Activated T-cell treated with anti-CD3 and anti-CD28 coated beads, Interleukin-2, amount 50 U/mL, for 72 hours (primary cell): ENCODE measurements at places on chromosomes 4 and X. TPM values are rescaled to one million over a fixed set of nuclear protein-coding genes. Genes with fewer than 3 reads are reported as not detected.

DNA sequence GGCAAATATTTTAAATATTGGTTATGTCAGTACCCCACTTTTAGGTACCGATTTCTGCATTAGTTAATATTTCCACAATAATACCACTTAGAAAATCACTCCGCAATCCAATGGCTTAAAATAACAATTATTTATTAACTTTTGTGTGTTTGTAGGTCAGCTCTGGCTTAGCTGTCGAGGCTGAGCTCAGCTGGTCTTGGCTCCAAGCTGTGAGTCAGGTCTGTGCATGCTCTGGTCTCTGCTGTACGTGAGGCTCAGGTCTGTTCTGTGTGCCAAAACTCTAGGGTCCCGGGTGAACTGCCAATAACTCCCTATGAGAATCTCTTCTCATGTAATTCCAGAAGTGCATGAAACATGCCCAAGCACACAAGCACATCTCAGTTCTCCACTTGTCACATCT, 245.8 kb upstream of the GK2 start:
- peaks cover 7% of the 10 kb centered on the region for H3K4me1 ChIP-seq
- no peak for DNase-seq
- peaks cover 3% of the 10 kb centered on the region for H3K36me3 ChIP-seq
- H3K4me3 ChIP-seq: no peak overlapping the region
- peaks cover 12% of the 10 kb centered on the region for H3K27me3 ChIP-seq

The RTL9 gene
- total RNA-seq: 0.14 TPM

The CLRN2 gene
- not detected for total RNA-seq

The GRXCR1 gene
- total RNA-seq: 0.24 TPM

GRCh38 chr4:184911310-184911709, 85.5 kb upstream of the ACSL1 start:
- H3K27me3 ChIP-seq: no peaks in the 10 kb centered on the region
- peak; percentile 12 for DNase-seq
- no peaks in the 10 kb centered on the region for H3K4me1 ChIP-seq
- peak overlapping the region; percentile 10 for H3K4me3 ChIP-seq

- DNase-seq: no peak
- H3K27ac ChIP-seq: no peak overlapping the region
- H3K4me3 ChIP-seq: no peak overlapping the region
- peaks cover 23% of the 10 kb centered on the region for H3K27me3 ChIP-seq
- no peaks in the 10 kb centered on the region for H3K36me3 ChIP-seq
Observed at GRCh38 chr4:81951891-81952455, 421.8 kb downstream of the HNRNPD start.

The NAA11 gene
- not detected for total RNA-seq

The BTC gene
- not detected for total RNA-seq

The GPR50 gene
- total RNA-seq: not detected

- H3K4me1 ChIP-seq: no peaks in the 10 kb centered on the region
- no peak overlapping the region for H3K4me3 ChIP-seq
- no peaks in the 10 kb centered on the region for H3K27me3 ChIP-seq
Observed at GRCh38 chr4:41122775-41123174, 91.6 kb downstream of the APBB2 start.

The TMEM47 gene
- total RNA-seq: not detected

The ADGRG2 gene
- total RNA-seq: not detected

GRCh38 chrX:11908371-11908770, 150.3 kb downstream of the MSL3 start:
- peak; percentile 22 for DNase-seq
- H3K36me3 ChIP-seq: peaks cover 8% of the 10 kb centered on the region
- peaks cover 12% of the 10 kb centered on the region for H3K27me3 ChIP-seq
- H3K4me3 ChIP-seq: no peak overlapping the region
- peaks cover 5% of the 10 kb centered on the region for H3K4me1 ChIP-seq
- H3K27ac ChIP-seq: no peak overlapping the region

DNA sequence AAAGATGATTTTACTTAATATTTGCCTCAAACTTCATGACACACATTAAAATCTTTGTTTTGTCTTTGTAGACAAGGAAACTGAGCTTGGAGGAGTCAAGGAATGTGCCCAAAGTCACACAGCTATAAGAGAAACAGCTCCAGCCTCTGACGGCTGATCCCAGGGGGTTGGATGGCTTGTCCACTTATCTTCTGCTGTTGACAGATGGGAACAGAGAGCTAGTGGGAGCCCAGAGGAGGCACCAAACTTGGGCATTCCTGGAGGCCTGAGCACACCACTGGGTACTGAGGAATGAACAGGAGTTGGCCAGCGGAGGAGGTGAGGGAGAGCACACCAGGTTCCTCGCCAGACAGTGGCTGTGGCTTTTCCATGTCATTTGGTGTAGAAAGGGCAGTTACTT, 56.4 kb upstream of the GPR78 start:
- no peaks in the 10 kb centered on the region for H3K4me1 ChIP-seq
- H3K36me3 ChIP-seq: no peaks in the 10 kb centered on the region
- no peaks in the 10 kb centered on the region for H3K27me3 ChIP-seq
- H3K27ac ChIP-seq: no peak overlapping the region
- H3K4me3 ChIP-seq: no peak overlapping the region

- H3K27ac ChIP-seq: no peak overlapping the region
- no peak for DNase-seq
- H3K4me1 ChIP-seq: no peaks in the 10 kb centered on the region
- no peak overlapping the region for H3K4me3 ChIP-seq
Observed at GRCh38 chr4:86050496-86050895, 309.4 kb downstream of the MAPK10 start.

The USP51 gene
- 2.2 TPM for total RNA-seq

DNA sequence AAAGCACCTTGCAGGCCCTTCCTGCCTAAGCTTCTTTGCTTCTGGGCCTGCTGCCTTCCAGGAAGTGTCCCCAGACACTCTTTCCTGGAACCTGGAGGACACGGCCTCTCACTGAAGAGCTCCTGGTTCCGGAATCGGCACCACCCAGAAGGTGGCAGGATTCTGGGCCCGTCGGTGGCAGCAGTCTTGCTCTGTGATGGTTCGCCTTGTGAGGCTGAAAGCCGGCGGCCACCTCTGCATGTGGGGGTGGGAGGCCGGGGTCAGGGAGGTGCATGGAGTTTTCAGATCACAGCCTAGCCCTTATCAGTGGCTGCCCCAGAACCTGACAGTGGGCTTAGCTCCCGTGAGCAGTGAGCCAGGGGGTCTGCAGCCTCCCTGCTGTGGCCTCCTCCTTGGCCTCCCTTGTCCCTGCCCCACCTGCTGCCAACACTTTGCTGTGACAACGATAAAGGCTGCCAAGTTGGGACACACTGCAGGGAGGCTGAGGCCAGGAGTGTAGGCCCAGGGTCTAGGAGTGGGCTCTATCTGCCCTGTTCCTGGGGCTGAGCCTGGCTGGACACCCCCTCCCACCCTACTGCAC, 30.8 kb upstream of the GPR78 start:
- H3K27ac ChIP-seq: no peak overlapping the region
- no peaks in the 10 kb centered on the region for H3K36me3 ChIP-seq

- no peak overlapping the region for H3K27ac ChIP-seq
- no peaks in the 10 kb centered on the region for H3K4me1 ChIP-seq
- no peaks in the 10 kb centered on the region for H3K27me3 ChIP-seq
- H3K4me3 ChIP-seq: no peak overlapping the region
Observed at GRCh38 chr4:176883108-176883550, 90.4 kb upstream of the VEGFC start.

The UCP1 gene
- not detected for total RNA-seq

- H3K27me3 ChIP-seq: peaks cover 33% of the 10 kb centered on the region
- peak overlapping the region; percentile 31 for H3K4me3 ChIP-seq
- peaks cover 11% of the 10 kb centered on the region for H3K4me1 ChIP-seq
- DNase-seq: peak; percentile 14
Observed at GRCh38 chr4:172996571-172997216, 171.9 kb upstream of the GALNT7 start.

- no peak overlapping the region for H3K4me3 ChIP-seq
- no peak for DNase-seq
- H3K27me3 ChIP-seq: no peaks in the 10 kb centered on the region
Observed at GRCh38 chr4:184757810-184758209, 23.9 kb upstream of the CENPU start.

GRCh38 chrX:9884031-9884779, 83.0 kb upstream of the CLDN34 start:
- no peak for DNase-seq
- no peak overlapping the region for H3K27ac ChIP-seq
- H3K36me3 ChIP-seq: no peaks in the 10 kb centered on the region
- no peaks in the 10 kb centered on the region for H3K4me1 ChIP-seq
- no peak overlapping the region for H3K4me3 ChIP-seq

The USP17L19 gene
- not detected for total RNA-seq

DNA sequence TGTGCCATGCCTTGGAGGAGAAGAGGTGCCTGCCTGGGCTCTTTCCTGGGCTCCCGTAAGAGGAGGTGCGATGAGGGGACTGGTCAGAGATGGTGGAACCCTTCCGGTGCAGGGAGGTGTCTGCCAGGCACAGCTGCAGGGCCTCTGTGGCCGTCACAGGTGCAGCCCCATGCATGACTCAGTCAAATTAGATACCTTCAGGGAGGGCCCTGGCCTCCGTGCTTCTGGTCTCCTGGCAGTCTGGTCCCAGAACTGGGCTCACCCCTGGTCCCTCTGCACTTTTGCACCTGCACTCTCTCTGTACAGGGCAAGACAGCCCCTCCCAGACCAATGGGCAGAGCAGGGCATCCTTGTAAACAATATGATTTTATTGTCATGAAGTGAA, 49.9 kb upstream of the LRPAP1 start:
- no peak for DNase-seq
- H3K27me3 ChIP-seq: peaks cover 12% of the 10 kb centered on the region
- no peak overlapping the region for H3K4me3 ChIP-seq
- no peaks in the 10 kb centered on the region for H3K4me1 ChIP-seq
- no peak overlapping the region for H3K27ac ChIP-seq

DNA sequence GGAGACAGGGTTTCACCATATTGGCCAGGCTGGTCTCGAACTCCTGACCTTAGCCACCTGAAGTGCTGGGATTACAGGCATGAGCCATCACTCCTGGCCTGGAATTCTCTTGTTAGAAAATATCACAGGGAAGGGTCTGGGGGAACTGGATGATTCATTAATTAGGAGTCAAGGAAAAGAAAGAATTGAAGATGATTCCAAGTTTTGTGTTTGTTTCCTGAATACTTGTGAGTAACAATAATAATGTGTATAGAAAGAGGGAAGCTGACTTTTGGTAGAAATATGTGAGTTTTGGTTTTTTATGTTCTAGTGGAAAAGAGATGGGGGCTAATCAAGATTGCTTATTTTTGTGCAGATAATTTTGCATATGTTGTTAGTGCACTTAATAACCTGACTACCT, 77.3 kb upstream of the CLNK start:
- H3K27ac ChIP-seq: no peak overlapping the region
- DNase-seq: no peak
- no peaks in the 10 kb centered on the region for H3K4me1 ChIP-seq
- H3K27me3 ChIP-seq: no peaks in the 10 kb centered on the region

The SLC6A14 gene
- not detected for total RNA-seq

The CXCL11 gene
- not detected for total RNA-seq

DNA sequence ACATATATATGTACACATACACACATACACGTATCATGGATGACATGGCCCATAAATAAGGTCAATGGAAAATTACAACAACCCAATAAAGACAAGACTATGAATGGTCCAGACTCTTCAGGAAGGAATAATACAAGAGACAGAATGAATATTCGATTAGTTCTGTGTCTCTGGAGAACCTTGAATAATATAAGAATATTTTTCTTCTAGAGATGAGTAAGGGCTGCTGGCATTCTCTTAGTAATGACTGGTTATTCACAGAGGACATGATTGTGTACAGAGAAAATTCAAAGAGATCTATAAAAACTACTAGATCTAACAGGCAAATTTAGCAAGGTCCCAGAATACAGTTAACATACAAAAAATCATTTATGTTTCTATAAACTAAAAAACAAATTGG, 23.3 kb downstream of the SPIN4 start:
- H3K36me3 ChIP-seq: no peaks in the 10 kb centered on the region
- H3K4me3 ChIP-seq: no peak overlapping the region
- DNase-seq: no peak
- no peak overlapping the region for H3K27ac ChIP-seq

GRCh38 chr4:33477715-33478114, 2757.5 kb downstream of the PCDH7 start:
- no peaks in the 10 kb centered on the region for H3K4me1 ChIP-seq
- no peak overlapping the region for H3K27ac ChIP-seq

- H3K36me3 ChIP-seq: peaks cover 6% of the 10 kb centered on the region
- H3K27me3 ChIP-seq: no peaks in the 10 kb centered on the region
- DNase-seq: no peak
- no peak overlapping the region for H3K27ac ChIP-seq
Observed at GRCh38 chr4:152081024-152081423, 320.2 kb upstream of the GATB start.

- no peak for DNase-seq
- H3K27me3 ChIP-seq: peaks cover 14% of the 10 kb centered on the region
- no peak overlapping the region for H3K4me3 ChIP-seq
- no peak overlapping the region for H3K27ac ChIP-seq
- H3K36me3 ChIP-seq: no peaks in the 10 kb centered on the region
Observed at GRCh38 chrX:151871244-151871643, 41.4 kb upstream of the MAGEA4 start.
